ENCODE measurements at places on chromosomes 1 and 21. TPM values are rescaled to one million over a fixed set of nuclear protein-coding genes. Genes with fewer than 3 reads are reported as not detected.

DNA sequence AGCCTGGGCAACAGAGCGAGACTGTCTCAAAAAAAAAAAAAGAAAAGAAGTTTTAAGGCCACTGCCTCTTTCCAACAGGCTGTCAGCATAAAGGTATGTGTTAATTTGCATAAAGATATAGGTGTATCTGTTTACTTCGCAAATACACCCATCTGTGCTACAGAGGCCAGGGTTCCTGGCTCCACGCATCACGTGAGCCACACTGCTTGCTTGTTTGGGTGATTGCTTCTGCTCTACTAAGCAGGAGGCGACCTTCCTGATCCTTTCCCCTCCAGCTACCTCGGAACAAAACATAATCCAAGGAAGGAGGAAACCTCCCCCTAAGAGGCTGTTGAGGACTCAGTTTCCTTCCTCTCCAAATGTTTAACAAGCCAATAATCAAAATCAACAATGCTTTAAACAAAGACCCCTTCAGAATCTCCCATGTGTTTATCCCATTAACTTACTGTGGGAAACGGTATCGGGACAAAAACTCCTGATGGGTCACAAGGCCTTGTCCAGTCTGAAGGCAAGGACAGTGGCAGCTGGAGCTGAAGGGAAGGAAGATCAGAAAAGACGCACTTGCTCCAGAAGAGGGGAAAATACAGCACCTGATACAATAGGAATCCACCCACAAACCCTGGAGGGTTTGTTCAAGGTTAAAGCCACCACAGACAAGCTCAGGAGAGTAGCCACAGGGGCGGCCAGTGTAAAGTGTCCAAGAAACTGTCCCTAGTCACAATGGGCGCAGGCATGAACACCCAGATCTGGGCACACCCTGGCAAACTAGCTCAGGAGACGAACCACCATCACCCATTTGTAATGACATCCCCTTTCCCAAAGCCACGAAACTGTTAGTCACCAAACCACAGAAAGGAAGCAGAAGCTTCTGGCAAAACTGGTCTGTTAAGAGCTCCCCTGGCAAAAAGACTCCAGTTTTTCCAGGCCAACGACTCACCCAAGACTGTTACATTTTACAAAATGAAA lies 17.2 kb downstream of the CTNNBIP1 start:
- DNase-seq = peak; percentile 42

DNA sequence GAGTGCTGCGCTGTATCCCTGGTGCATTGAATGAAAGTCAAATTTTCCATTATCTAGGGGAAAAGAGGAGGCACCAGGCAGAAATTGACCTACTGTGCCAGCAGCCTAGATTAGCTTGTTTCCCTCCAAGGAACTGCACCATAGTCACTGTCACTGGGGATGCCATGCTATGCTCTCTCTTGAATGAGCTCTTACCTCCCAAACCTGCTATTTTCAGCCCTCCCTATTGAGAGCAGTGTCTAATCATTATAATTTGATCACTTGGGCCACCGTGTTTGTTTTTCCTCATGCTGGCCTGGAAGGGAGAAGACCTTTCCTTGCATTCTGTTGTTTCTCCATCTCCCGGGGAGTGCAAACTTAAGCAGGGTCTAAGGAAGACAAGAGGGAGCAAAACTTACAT lies 492.9 kb downstream of the SIPA1L2 start:
- DNase-seq = no peak

GRCh38 chr1:203373002-203373401 lies 22.1 kb upstream of the FMOD start:
- no peak for DNase-seq

DNA sequence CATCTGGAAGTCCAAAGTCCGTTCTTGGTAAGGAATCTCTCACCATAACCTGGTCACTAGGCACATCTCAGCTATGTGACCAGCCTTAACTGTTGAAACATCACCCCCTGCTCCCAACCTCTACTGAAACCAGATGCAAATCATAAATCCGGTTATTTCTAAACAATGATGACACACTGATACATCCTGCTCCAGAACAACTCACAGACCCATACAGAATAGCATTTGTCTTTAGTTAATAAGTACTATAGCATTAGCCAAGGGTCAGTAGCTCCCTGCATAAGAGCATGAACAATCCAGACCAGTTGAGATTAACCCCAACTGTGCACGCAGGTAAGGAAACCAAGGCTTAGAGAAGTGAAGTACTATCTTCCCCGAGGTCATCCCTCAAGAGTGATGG lies 38.0 kb upstream of the KCTD3 start:
- no peak for DNase-seq

DNA sequence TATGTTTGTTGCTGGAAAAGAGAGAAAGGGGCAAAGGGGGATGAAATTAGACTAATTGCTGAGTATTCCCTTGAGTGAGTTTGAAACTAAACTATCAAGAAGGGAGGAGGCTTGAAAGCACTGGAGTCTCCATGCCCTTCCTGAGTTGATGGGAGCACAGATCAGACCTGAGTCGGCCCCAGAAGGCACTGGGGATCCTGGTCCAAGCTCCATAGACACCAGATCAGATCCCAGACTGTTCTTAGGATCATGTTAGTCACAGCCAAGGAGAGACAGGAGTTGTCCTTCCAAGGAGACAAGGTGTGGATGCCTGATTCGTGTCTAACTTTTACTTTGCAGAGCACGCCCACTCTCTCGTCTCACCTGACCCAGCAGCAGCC lies 152.3 kb downstream of the NR5A2 start:
- DNase-seq = no peak

- no peak for DNase-seq
Measured at GRCh38 chr21:31482460-31482859, 138.4 kb upstream of the TIAM1 start.

- DNase-seq = no peak
Measured at GRCh38 chr1:165414620-165415019, 30.3 kb downstream of the RXRG start.

GRCh38 chr1:67524143-67525052 lies 94.2 kb upstream of the SERBP1 start:
- DNase-seq = no peak

- DNase-seq = peak; percentile 65
Measured at GRCh38 chr1:183877053-183877720, 72.3 kb downstream of the RGL1 start.

GRCh38 chr1:3363756-3364155 lies 90.7 kb upstream of the ARHGEF16 start:
- no peak for DNase-seq

DNA sequence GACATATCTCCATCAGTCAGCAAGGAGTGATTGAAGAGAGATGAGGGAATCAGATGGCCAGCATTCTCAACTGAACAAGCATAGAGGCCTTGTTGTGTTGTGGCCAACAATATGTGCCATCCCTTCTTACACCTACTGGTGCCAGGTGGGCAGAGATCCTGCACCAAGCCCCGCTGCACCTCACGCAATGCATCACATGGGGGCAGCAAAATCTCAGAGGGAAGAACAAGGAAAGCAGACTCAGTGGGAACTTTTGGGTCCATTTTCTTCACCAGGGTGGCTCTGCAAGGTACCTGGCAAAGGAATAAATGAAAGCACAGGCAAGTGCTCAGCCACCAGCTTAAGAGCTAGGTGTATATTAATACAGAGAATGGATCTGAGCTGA lies 33.2 kb downstream of the HSD3B2 start:
- no peak for DNase-seq

DNA sequence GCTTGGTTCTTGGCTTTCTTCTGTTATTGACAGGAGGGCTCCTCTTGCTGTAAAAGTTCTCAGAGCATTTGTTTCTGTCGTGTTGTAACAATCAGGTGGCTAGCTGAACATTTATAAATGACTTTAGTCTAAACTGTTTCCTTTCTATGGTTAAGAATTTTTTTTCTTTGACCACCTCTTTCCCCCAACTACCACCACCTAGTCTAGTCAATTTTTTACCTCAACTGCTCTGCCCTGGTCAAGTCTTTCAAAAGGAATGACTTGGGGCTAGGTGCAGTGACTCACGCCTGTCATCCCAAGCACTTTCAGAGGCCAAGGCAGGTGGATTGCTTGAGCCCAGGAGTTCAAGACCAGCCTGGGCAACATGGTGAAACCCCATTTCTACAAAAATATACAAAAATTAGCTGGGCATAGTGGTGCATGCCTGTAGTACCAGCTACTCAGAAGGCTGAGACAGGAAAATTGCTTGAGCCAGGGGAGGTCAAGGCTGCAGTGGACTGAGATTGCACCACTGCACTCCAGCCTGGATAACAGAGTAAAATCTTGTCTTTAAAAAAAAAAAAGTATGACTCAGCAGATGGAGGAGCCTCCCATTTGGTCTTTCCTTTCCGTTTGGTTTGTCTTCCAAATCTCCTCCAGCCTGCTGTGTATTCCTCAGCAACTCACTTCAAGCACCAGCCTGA lies 40.7 kb downstream of the MAP3K21 start:
- no peak for DNase-seq

GRCh38 chr1:187270256-187270655 lies 441.5 kb downstream of the PLA2G4A start:
- no peak for DNase-seq

DNA sequence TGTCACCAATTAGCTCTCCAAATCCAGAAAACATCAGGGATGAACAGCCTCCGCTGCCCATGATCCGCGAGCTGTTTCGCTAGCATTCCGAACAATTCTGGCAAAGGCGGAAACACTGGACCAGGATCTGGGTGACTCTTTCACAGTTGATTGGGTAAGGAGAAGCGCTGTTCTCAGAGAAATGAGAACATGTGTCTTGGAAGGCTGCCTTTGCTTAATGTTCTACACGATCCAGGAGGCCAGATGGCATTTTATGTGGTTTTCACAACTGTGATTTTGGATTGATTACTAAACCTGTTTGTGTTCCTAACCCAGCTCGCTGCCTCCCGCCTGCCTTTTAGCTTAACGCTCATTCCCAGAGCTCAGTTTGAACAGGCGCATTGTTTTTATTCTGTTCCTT lies 144.0 kb downstream of the KIF26B start:
- DNase-seq = no peak

DNA sequence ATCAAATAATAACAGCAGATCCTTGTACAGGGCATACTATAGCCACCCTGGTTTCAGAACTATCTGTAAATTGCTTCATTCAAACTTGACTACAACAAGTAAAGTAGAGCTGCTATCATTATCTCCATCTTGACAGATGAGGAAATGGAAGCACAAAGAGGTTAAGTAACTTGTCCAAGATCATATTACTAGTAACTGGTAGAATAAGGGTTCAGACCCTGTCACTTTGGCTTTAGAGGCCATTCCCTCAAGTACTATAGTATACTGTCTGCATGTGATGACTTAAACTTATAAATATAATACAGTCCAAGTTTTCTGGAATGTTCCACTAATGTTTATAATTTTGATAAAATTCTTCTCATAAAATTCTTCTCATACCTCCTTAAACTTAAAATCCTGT lies 24.8 kb downstream of the PGM1 start:
- DNase-seq = no peak

DNA sequence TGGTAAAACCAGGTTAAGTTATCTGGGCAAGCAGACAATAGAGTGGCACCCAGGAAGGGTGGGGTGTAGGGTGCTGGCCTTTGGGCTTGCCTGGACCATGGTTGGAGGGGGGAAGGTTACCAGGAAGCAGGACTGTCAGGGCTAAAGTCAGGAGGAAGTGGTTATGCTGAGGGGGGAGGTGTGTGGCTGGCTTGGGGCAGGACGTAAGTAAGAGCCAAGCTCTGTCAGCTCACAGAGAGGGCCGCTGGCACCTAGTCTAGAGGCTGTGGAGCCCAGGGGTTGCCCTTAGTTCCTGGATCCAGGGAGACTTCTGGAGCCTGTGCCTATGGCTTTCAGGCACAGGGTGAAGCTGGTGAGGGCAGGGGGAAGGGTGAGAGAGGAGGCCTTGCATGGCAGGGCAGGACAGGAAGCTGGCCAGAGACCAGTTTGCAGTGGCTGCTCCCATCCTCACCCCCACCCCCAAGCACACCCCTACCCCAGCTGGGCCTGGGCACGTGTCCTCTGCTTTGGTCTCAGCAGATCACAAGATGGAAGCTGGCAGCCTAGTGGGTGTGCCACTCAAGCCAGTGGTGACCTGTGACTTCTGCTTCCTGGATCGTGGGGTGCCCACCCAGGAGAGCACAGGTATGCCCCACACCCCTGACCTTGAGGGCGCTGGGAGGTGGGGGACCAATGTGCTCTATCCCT lies 20.5 kb upstream of the SMYD3 start:
- no peak for DNase-seq

DNA sequence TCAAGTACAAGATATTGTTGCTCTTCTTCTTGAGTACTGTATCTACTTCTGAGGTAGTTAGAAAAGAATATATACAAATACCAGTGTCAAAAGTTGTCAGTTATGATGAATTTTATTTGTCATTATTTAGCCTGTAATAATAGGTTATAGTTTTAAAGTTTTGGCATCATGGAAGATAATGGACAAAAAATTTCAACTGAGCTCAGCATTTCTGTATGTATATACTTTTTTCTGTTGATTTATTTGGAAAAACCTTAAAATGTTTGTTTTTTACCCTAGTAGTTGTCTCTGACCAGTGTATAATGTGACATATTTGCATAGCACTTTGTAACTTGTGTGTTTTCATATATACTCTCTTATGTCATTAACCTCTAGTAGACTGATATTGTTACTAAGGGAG lies 11.1 kb downstream of the SLC35A3 start:
- no peak for DNase-seq

GRCh38 chr1:93061895-93062792 lies 16.9 kb upstream of the MTF2 start:
- no peak for DNase-seq

DNA sequence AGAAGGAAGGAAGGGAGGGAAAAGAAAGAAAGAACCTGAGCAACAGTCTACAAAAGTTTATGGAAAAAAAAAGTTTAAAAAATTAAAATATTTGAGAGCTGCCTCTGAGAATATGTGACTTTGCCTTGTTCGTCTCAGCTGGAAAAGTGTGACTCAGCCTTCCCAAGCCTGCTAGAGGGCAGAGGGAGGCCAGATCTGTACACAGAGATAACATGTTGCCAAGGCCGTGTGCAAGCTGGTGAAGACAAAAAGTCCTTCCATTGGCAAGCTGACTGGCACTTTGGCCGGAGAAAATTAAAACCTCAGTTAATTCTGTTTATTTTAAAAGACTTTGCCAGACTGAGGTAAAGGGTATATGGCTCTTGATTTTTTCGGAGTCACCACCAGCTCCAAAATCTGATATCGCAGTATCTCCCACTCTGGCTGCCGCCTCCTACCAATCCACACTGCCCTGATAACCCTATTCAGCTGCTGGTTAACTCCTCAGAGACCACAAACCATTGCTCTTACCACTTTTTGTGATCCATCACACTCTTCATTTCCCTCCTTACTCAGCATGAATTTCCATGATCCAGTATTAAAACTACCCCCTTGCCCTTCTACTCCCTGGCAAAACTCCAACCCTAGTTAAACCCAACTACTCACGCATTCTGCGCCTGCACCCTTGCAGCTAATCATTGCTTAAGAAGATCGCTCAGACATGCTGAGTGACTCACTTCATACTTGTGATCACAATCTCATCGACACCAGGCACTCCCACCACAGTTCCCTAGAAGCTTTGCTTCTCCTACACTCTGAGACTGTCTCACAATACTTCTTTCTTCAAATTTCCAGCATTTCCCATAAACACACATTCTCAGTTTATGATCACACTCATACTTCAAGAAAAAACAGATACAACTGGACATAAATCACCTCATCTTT lies 5.7 kb upstream of the PPP1R15B start:
- DNase-seq = peak; percentile 56

GRCh38 chr1:21319447-21320407 lies 29.5 kb upstream of the ECE1 start:
- no peak for DNase-seq

- no peak for DNase-seq
Measured at GRCh38 chr1:47757226-47757975, 239.8 kb downstream of the TRABD2B start.

Gene METTL25B
- total RNA-seq = 14.4 TPM

Gene CFHR1
- not detected for total RNA-seq

Gene WNT3A
- total RNA-seq = not detected

Gene CD1E
- total RNA-seq = not detected

Gene TRIM67
- 0.05 TPM for total RNA-seq

Gene GOLT1A
- total RNA-seq = not detected

Gene NTNG1
- 0.46 TPM for total RNA-seq

Gene NR0B2
- total RNA-seq = 5.1 TPM
